Transverse colon (tissue), 4 donors: ENCODE measurements at places on chromosomes 2 and 18. TPM values are rescaled to one million over a fixed set of nuclear protein-coding genes. Genes with fewer than 3 reads are reported as not detected.
A peak's percentile ranks its signal among the peaks of the same experiment; 100 is the strongest.

Gene CCDC68
- 72.9 TPM for total RNA-seq

DNA sequence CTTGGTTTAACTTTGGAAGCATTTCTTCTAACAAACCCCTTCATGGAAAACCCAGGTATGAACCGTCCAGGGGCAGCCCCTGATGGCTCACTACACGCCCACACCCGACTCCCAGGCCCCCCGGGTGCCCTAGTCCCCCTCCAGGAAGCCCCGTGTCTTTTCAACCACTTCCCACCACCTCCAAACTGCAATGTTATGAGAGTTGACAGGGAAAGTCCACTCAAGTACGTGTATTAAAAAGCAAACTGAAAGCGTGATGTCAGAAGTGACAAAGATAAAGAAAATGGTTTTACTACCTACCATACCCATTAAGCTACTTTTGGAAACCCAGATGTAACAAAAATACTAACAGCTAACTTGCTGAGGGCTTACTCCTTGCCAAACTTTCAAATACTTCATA is 51.5 kb downstream of the L3MBTL4 start:
- no peak for DNase-seq

GRCh38 chr2:26605195-26605998 is 35.8 kb downstream of the CIB4 start:
- no peak for DNase-seq

Gene SPP2
- total RNA-seq, result not detected

DNA sequence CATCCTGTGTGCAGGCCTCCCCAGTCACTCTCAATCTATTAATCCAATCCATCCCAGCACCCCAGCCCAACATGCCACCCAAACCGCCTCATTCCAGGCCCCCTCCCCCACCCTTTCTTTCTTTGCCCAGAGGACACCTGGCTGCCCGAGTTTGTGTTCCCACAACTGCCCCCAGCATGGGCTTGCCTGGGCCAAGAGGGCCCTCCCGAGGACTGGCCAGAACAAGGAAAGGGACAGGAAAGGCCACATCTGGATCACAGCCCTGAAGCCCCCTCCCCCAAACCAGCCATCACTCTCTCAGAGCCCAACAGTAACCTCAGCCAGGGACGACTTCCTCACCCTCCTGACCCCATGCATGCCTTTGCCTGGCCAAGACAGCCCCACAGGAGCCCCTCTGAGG is 1.2 kb downstream of the TNS1 start:
- no peak for DNase-seq

DNA sequence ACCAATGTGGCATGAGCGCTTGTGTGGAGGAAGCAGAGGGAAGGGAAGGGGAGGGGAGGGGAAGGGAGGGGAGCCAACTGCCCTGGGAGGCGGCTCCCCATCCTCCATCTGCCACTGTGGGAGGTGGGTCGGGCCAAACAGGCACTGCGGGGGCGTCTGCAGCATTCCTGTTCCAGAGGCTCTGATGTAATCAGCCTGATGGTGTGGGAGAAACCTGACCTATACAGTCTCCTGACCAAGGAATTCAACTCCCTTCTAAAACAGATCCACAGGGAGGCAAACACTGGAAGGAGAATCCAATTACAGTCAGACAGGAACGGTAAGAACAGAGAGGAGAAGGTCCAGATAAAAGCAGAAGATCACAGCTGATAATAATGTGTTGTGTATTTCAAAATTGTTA is 88.8 kb downstream of the CD8B2 start:
- DNase-seq, result no peak

Gene REG1B
- not detected for total RNA-seq

DNA sequence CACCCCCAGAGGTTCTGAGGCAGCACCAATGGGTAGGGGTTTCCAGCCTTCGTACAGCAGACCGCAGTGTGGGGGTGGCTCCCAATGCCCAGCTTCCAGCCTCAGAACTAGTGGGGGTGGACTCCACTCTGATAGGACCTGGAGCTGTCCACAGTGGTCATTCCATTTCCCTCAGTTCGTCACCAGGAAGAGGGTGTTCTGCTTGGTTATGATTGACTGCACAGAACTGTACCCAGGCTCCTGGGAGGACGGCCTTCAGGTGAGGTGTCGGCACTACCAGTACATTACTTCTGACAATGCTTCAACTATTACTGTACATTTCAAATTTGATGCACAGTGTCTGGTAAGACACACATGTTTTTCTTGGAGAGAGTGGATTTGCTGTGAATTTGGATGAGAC is 150.3 kb upstream of the CAPN13 start:
- no peak for DNase-seq

- DNase-seq, result no peak
Observed at GRCh38 chr2:37189452-37190153, 1.1 kb upstream of the SULT6B1 start.

GRCh38 chr18:59988098-59988706 is 88.4 kb downstream of the PMAIP1 start:
- DNase-seq, result peak; percentile 46

- no peak for DNase-seq
Observed at GRCh38 chr2:66789741-66790140, 354.8 kb downstream of the MEIS1 start.

- no peak for DNase-seq
Observed at GRCh38 chr2:174694920-174695319, 69.4 kb downstream of the CHRNA1 start.

DNA sequence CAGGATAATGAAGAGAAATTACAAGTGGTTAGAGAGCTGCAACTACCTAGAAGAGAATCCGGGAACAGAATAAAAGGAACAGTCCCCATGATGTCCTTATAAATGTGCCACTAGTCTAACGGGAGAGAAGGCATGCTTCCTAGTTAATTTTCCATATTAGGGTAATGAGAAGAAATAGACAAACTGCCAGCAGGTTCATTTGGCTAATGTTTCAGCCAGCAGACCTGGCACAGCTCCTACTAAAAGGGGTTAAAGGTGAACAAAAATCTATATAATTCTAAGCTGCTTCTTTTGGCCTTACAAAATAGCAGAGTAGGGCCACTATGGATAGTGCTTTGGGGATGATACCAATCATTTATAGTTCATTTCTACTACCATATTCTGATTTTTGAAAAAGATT is 845.3 kb upstream of the GCFC2 start:
- DNase-seq, result no peak

GRCh38 chr2:42367835-42368234 is 6.8 kb upstream of the COX7A2L start:
- no peak for DNase-seq

GRCh38 chr2:119142824-119143223 is 15.7 kb downstream of the C1QL2 start:
- no peak for DNase-seq

Gene G6PC2
- total RNA-seq, result not detected

- DNase-seq, result no peak
Observed at GRCh38 chr2:15189216-15189615, 371.9 kb downstream of the NBAS start.

Gene CXCR4
- total RNA-seq, result 62.7 TPM

DNA sequence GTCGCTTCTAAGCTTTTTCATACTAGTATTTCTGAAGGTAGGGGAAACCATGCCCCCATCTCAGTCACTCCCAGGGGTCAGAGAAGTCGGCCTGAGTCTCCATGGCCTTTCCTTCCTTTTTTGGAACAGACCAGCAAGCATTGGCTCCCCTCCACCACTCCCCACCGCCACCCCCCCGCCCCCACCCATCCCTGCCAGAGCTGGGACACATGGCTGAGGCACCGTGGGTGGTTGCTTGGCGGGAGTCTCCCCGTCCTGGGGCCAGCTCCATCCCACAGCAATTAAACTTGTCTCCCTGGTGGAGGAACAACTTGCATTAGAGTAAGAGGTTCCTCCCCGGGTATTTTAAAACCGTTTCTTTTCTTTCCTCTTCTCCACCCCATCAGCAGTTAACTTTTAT is 100.8 kb upstream of the TFPI start:
- no peak for DNase-seq

Gene RBM44
- total RNA-seq, result 0.95 TPM

Gene PRKAG3
- not detected for total RNA-seq

DNA sequence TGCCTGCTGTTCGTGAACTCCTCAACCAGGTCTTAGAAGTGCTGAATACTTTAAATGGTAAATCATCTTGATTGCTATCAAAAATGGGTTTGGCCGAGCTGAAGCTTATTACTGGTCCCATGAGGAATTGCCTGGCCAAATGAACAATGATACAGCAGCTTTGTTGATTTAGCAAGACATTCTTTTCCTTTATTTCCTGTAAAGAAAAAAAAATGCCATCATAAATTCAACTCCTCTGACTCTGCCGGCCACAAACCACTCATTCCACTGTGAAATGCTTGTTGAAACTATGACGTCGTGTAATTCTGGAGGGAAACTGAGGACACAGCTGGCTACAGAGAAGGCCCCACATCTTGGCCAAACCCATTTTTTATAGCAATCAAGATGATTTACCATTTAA is 74.2 kb upstream of the ID2 start:
- no peak for DNase-seq

Gene EDAR
- 0.64 TPM for total RNA-seq

- peak; percentile 36 for DNase-seq
Observed at GRCh38 chr2:231415029-231415428, 19.5 kb downstream of the B3GNT7 start.

DNA sequence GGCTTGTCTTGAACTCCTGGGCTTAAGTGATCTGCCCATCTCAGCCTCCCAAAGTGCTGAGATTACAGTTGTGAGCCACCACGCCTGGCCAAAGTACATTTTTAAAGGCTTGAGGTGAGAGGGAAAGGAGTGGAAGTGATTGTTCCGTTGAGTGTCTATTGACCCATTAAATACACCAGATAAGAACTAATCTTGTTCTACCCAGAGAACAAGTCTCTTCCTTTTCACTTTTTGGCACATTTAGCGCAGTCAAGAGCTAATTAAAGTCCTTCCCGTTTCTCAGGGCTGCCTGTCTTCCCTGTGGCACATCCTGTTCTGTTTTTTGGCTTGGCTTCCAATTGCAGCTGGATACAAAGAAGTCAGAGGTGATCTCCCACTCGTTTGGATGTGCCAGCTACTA is 172.3 kb downstream of the ALPK2 start:
- DNase-seq, result peak; percentile 55

GRCh38 chr2:194696690-194697089 is 960.3 kb upstream of the SLC39A10 start:
- no peak for DNase-seq

GRCh38 chr2:70888366-70888922 is 47.3 kb upstream of the ATP6V1B1 start:
- DNase-seq, result no peak

Gene POTEI
- not detected for total RNA-seq

Gene AP1S3
- total RNA-seq, result not detected

DNA sequence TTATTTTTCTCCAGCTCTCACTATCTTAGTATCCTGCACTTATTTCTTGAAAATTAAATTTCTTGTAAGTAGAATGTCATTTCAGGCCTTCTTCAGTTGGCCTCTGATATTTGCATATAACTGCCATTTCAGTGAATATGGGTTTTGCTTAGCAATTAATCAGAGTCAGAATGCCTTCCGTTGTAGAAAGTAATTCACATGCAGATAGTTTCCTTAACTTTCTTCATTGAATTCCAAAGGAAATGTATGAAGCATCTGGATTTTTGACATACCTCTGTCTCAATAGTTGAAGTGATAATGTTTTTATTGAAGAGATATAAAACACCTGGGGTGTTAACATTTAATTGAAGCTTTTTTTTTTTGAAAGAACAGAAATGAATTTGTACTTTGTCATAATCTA is 914.1 kb upstream of the NXPH2 start:
- DNase-seq, result no peak

- DNase-seq, result no peak
Observed at GRCh38 chr2:18265614-18266586, 294.6 kb downstream of the RDH14 start.

Gene OSBPL6
- total RNA-seq, result 3.6 TPM

DNA sequence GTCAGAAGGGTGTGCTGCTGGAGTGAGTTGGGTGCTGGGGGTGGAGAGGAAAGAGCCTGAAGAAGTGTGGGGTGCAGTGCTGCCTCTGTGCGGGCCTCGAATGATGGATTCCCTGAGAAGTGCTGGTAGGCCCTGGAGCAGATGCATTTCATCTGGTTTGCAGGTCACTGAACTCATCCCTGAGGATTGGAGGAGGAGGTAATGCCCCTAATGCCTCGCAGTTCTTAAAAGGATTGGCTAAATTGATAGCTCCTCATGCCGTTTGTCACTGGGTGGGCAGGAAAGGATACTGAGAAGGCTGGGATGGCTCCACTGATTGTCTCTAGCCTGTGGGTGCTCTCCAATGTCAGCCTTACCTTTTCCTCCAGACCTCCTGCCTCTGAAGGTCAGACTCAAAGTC is 74.1 kb downstream of the CTIF start:
- no peak for DNase-seq

GRCh38 chr18:79283929-79284328 is 111.8 kb upstream of the NFATC1 start:
- DNase-seq, result no peak

- no peak for DNase-seq
Observed at GRCh38 chr2:53498210-53498609, 269.4 kb upstream of the CHAC2 start.

Gene ANKRD53
- total RNA-seq, result 1.7 TPM

- no peak for DNase-seq
Observed at GRCh38 chr18:79692056-79692455, 12.5 kb downstream of the CTDP1 start.

DNA sequence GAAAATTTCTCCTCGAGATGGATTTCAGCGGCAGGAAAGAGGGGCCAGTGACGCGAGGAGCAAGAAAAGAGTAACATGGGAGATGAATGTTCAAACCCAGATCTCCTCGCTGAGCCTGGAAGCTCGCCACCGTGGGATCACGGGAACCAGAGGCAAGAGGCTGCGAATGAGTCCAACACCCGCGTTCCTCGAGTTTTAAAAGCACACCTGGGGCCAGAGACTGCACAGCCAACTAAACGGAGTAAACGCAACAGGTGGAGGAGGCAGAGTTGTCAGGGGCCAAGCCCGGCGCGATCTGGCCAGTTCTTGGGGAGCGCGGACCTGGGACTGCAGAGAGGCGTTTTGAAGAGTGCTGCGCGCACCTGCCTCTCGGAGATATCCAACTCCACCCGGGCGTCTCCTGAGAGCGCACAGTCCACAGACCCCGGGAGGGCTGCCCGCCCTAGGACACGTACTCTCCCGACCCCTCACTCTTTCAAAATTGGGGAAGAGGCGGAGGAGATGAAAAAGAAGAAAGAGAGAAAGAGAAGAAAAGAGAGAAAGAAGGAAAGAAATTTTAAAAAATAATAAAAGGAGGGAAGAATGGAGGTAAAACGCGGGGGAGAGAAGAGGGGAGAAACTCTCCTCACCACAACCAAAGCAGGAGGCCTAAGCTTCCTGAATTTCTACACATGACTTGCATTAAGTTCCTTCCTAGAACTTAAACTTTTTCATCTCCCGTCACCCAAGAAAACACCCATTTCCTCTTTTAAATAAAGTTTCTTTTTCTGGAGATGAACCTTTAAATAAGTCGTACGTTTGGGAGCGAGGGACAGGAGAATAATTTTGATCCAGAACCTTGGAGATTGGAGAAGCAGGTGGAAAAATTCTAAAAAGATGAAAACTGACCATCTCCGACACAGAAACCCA is 5.3 kb upstream of the PAX3 start:
- no peak for DNase-seq
